Activated T-helper 17 cell treated with anti-CD3 and anti-CD28 coated beads, Interleukin-2, amount 50 U/mL, for 72 hours (primary cell): ENCODE measurements at places on chromosomes 2 and 18. TPM values are rescaled to one million over a fixed set of nuclear protein-coding genes. Genes with fewer than 3 reads are reported as not detected.

The ESPNL gene
- 0.39 TPM for total RNA-seq

The DQX1 gene
- total RNA-seq: 0.74 TPM

The GPR45 gene
- total RNA-seq: not detected

The ANKRD30BL gene
- total RNA-seq: not detected

The SMAD4 gene
- 74.5 TPM for total RNA-seq

The MXD1 gene
- 14.8 TPM for total RNA-seq

The ADCYAP1 gene
- total RNA-seq: not detected

The FBXO41 gene
- 36.3 TPM for total RNA-seq

The HOXD8 gene
- total RNA-seq: not detected

The LCT gene
- total RNA-seq: 0.45 TPM

The DLX1 gene
- not detected for total RNA-seq

The HOXD10 gene
- not detected for total RNA-seq

The SERPINB13 gene
- total RNA-seq: not detected

The DIS3L2 gene
- 21.6 TPM for total RNA-seq

The PFN4 gene
- 0.82 TPM for total RNA-seq

The IL36A gene
- not detected for total RNA-seq

The TUBA3E gene
- not detected for total RNA-seq
